ENCODE measurements at places on chromosomes 2 and 18.

DNA sequence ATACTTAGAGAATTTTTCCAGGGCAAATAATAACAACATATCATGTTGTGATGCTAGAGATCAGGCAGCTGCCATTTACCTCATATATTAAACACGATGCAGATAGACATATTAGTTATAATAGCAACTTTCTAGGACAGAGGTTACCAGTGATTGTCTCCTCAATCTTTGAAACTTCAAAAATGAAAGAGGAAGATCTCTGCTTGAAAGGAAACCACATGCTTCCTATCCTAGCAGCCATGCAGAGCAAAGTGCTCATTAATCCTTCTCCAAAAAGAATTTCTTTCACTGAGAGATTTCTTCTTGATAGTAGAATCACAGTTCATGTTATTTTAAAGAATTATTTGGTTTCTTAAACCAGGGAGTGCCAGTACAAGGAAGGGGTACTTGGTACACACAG is 317.2 kb downstream of the CPS1 start:
- DNase-seq = no peak

- no peak for DNase-seq
Observed at GRCh38 chr2:38438883-38439612, 62.0 kb upstream of the ATL2 start.

DNA sequence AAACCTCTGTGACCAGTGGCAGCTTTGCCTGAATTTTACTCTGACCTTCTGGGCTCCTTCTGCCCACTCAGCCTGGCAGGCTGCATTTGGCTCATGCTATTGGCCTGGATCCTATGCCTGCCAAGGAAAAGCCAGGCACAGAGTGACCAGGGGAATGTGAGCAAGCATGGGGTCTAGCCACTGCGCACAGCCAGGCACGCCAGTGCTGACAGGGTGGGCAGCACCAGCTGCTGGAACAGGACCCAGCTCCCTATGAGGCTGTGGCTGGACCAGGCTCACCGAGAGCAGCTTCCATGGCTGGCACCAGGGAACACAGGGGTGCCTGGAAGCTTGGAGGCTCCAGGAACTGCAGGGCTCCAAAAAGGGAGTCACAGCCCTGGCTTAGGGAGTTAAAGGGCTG is 311.5 kb upstream of the SYT4 start:
- no peak for DNase-seq

DNA sequence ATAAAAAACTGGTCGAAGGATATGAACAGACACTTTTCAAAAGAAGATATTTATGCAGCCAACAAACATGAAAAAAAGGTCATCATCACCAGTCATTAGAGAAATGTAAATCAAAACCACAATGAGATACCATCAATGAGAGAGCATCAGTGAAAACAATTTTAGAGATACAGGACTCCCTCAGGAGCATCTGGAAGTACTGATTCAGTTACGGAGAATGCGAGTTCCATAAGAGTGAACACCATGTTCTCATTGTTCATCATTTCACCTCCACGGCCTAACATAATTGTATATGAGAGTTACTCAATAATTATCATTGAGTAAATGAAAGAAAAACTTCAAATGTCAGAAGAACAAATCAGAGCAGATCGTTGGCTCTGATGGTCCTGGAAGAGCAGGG is 140.9 kb upstream of the TANK start:
- no peak for DNase-seq

GRCh38 chr2:17772532-17772931 is 18.6 kb downstream of the GEN1 start:
- no peak for DNase-seq

- no peak for DNase-seq
Observed at GRCh38 chr2:239109041-239109927, 261.4 kb downstream of the TWIST2 start.
